ENCODE measurements at places on chromosomes 13 and 19.

- DNase-seq: no peak
These were observed 107.3 kb upstream of the ZNF507 start for GRCh38 chr19:32238076-32238475.

- DNase-seq: peak; percentile 21
These were observed 9.6 kb upstream of the NOTCH3 start for GRCh38 chr19:15210323-15210781.

GRCh38 chr19:14363183-14364097 is 17.8 kb upstream of the ADGRE5 start:
- DNase-seq: no peak

DNA sequence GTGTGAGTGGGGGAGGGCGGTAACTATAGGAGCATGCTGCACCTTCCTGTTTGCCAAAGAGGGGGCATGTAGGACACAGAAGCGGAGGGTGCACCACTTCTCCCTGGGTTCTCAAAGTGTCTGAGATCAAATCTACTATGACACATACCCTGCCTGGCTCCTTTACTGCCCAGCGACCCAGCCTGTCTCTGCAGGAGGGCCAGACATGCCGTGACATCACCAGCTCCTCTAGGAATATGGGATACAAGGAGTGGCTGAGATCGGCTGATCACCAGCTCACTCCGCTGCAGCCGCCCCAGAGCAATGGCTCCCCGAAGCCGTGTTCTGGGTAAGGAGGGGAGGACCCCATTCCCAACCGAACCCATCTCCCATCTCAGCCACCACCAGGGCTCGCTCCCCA is 16.4 kb upstream of the IGFL1 start:
- DNase-seq: no peak

Measured in AG09309 (cell line).